ENCODE measurements at places on chromosomes 2 and 18.

DNA sequence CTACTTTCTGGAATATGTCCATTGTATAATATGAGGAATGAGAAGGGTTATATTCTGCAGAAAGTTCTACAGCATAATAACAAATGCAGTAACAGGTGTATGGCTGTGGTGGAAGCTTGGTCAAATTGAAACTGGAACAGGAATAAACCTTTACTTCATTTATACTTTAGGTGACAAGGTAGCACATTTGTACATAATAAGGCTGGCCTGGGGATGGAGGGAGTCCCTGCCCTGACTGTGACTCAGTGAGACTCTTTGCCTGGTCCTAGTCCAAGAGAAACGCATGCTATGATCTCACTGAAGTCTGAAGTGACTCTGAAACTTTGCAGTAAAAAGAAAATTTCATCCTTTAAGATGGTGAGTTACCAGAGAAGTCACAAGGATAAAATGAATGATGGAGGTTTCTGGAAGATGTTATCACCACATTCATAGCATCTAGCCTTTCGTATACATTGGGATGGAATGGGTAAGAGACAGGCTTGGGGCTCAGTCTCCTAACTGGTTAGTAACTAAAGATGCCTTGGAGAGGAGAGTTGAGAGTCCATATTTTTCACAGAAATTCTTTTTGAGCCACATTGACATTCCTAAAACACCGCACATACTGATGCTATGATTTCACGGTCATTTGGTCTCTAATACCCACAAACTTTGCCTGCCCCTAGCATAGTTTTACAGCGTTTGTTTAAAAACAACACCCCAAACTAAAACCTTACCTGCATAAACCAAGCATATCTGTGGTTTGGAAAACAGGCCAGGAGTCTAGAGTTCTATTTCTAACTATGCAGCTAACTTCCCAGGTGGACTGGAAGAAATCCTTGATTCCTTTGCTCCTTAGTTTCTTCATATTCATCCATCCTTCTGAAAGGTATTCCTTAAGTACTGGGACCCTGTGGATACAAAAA is 42.4 kb upstream of the NABP1 start:
- no peak for DNase-seq

DNA sequence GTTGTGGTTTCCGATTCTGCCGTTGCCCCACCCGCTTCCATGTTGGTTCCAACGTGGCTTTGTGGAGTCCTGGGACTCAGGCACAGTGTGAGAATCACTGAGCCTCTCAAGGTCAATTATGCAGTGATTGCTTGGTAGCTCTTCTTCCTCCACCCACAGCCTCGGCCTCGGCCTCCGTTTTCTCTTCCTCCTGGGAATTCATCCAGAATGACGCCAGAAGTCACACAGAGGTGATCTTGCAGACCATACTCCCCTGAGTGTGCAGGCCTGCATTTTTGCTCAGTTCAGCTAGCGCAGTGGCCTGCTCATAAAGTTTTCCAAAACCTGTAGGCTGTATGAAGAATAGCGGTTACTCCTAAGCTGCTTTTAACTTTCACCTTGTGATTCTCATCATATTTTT is 273.3 kb downstream of the GBX2 start:
- DNase-seq = no peak

DNA sequence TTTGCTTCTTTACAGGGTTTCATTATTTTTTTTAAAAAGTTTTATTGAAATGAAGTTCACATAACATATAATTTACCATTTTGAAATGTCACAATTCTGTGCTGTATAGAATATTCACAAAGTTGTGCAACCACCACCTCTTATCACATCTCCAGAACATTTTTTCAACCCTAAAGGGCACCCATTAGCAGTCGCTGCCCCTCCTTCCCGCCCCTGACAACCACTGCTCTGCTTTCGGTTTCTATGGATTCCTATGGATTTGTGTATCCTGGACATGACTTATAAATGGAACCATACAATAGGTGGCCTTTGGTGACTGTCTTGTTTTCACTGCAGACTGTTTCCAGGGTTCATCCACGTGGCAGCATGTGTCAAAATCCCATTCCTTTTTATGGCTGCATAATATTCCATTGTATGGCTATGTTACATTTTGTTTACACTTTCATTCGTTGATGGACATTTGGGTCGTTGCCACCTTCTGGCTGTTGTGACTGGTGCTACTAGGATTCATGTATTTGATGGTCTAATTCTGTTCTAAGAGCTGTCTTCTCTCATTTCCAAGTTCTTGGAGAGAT is 52.6 kb downstream of the SH3BP4 start:
- DNase-seq = no peak

GRCh38 chr18:49400398-49401072 is 59.9 kb downstream of the DYM start:
- DNase-seq = no peak
